ENCODE measurements at places on chromosomes 7 and 10.
A peak's percentile ranks its signal among the peaks of the same experiment; 100 is the strongest.

DNA sequence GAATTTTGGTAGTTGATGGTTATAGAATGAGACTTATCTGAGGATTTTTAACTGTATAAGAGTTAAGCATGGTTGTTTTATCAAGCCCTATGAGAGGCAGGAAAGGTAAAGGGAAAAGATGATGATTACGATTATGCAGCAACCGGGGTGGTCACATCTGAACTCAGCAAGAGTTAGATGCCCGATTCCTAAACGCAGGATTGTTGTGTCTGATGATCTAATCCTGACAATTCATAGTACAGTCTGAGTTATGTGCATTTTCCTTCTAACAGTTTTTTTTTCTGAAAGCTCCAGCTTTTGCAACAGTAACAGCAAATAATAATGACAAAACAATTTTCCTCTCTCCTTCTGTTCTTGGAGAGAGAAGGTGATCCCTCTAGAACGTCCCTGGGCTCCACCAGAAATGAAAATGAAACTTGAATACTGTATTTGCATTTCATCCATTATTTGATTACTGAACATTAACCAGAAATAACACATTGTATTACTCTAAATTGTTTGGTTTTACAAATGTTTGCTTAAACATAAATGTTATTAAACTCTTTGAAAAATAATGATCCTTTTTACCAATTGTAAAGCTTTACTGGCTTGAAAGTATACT, 176.5 kb upstream of the CCDC6 start:
- DNase-seq = no peak

- no peak for DNase-seq
Observed at GRCh38 chr10:24821986-24822385, 98.3 kb upstream of the ARHGAP21 start.

- no peak for DNase-seq
Observed at GRCh38 chr10:113666682-113667252, 2.9 kb upstream of the NRAP start.

GRCh38 chr7:131234719-131235488, 92.8 kb upstream of the MKLN1 start:
- no peak for DNase-seq

GRCh38 chr10:36765782-36766414, 359.5 kb upstream of the ANKRD30A start:
- DNase-seq = no peak

- DNase-seq = no peak
Observed at GRCh38 chr7:31883761-31884164, 186.4 kb downstream of the PDE1C start.

DNA sequence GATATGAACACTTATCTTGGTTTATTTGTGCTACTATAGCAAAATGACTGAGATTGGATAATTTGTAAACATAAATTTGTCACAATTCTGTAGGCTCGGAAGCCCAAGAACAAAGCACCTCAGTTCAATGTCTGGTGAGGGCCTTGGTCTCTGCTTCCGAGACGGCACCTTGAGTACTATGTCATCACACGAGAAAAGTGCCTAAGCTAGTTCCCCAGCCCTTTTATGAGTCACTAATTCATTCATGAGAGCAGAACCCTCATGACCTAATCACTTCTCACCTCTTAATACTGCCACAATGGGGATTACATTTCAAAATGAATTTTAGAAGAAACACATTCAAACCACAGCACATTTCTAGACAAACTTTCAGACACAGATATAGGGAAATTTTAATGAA, 52.0 kb upstream of the PRSS1 start:
- DNase-seq = no peak

DNA sequence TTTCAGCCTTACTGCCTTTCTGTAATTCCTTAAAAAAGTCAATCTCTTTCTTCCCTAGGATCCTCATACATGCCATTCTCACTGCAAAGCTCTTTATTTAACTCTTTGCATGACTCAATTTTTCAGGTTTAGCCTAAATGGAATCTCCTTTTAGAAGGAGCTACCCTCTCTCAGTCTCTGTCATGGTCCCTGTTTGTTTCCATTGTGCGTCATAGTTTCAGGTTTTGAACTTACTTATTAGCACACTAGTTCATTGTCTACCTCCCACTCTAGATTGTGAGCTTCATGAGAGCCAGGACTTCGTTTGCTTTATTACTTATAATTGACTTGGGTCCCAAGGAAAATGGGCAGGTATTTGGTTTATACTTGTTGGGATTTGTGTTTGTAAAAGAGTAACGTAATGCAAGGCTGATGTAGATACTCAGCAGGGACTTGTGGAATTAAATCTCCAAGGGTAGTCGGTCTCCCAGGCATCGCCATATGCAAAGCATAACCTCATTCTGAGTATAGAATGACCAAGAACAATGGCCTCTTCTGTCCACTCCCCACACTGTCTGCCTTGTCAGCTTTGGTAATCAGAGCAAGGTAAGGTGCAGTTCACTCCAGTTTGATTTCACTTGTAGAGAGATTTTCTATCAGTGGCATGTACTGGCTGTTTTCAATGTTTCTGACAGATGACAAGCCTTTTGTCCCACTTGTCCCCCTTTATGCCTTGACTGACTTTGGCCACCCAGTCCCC, 252.0 kb downstream of the SORCS3 start:
- DNase-seq = no peak

DNA sequence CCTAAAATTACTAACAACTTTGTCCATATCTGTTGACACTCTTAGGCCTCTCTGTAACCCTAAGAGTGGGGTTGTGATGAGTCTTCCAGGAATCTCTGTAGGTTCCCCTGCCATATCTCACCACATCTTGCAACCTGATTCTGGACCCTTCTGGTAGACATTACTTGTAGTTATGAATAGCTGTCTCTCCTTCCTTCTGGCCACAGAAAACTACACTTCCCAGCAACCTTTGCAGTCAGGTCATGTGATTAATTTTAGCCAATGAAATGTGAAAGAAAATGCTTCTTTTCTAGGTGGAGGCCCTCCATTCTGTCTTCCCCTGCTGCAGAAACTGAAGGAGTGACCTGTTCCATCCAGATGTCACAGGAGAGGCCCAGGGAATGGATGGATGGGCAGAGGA, 147.6 kb upstream of the AOAH start:
- no peak for DNase-seq

- no peak for DNase-seq
Observed at GRCh38 chr10:34906067-34906965, 91.2 kb upstream of the PARD3 start.

- DNase-seq = peak; percentile 86
Observed at GRCh38 chr7:77830649-77831355, 32.2 kb downstream of the PHTF2 start.

DNA sequence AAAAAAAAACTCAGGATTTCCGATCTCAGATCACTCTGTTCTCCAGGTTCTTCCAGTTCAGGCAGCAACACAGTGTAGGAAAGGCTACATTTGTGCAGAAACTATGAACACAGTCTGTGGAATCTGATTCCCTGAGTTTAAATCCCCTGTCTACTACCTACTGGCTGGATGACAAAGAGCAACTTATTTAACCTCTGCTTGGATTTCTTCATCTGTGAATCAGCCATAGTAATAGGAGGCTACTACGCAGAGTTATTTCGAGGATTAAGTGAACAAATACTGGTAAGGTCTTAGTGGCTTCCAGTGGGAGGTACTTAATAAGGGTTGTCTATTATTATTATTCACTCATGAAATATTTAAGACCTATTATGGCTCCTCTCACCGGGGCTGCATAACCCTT, 44.3 kb upstream of the PDCD4 start:
- DNase-seq = no peak

- DNase-seq = no peak
Observed at GRCh38 chr10:108663587-108663986, 1259.7 kb downstream of the XPNPEP1 start.

GRCh38 chr7:42068554-42069280, 168.3 kb downstream of the GLI3 start:
- DNase-seq = no peak

DNA sequence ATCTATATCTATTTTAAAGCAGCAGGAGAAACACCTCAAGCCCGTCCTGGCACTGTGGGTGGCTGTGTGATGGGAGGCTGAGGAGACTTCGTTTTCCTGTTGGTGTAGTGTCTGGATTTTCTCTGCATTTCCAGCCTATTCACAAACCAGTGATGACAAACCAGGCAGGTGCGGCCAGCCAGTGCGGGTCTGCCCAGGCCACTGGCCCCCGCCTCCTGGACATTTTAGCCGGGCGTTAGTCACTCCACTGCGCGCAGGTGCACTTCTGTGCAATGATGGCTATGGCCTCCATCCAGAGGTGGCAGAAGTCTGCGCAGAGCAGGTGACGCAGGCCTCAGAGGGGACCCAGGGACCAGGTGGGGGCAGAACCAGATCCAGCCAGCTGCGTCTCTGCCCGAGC, 64.9 kb upstream of the PITRM1 start:
- peak; percentile 68 for DNase-seq

DNA sequence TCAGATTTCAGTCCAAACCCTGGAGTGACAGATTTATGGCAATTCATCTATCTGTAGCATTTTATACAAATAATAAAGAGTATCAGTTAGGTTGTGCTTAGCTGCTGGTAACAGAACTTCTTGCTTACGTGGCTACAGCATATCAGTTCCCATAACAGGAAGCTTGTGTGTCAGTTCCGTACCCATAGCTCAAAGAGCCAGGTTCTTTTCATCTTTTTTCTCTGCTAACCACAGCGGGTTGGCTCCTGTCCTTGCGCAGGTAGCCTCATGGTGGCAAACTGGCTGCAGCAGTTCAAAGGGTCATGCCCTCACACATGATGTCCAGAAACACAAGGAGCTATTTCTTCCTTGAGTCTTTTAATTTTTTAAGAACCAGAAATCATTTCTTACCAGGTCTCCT, 1041.8 kb downstream of the GATA3 start:
- DNase-seq = no peak

- DNase-seq = no peak
Observed at GRCh38 chr10:84310470-84310869, 17.9 kb upstream of the CCSER2 start.

DNA sequence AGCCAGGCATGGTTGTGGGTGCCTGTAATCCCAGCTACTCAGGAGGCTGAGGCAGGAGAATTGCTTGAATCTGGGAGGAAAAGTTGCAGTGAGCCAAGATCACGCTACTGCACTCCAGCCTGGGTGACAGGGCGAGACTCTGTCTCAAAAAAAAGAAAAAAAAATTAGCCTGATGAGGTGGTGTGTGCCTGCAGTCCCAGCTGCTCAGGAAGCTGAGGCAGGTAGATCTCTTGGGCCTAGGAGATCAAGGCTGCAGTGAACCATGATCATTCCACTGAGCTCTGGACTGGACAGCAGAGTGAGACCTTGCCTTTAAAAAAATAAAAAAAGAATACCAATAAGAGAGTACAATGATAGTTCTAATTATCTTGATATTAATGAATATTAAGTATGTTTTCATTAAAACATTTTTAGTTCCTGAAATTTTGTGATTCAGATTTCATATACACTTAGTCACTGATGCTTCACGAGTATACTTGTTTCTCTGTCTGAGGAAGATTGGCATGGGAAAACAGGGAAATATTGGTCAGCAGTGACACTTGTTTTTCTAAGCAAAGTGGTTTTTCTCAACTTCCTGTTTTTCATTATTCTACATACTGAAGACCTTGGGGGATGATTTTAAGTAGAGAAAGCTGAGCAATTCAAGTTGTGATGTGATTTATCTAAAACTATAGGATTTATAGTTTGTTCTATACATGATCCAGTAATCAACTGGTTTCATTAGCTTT, 76.8 kb downstream of the ADK start:
- DNase-seq = no peak

GRCh38 chr10:27440478-27440877, 63.6 kb upstream of the RAB18 start:
- DNase-seq = no peak

DNA sequence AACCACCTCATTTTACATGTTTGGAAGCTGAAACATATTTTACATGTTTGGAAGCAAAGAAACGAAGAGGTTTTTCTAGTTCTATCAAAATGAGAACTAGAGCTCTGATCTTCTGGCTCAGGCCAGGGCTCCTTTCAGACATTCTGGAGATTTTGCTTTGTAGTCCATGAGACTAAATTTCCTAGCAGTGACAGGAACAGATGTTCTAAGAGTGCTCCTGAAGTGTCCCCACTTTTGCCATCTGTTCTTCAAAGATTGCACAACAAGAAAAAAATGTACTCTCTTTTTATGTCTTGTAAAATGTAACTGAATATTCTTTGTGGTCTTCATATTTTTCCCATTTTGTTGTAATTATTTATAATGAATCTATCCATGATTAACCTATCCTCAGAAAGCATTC, 196.4 kb upstream of the PCLO start:
- no peak for DNase-seq

- DNase-seq = no peak
Observed at GRCh38 chr10:90939116-90939515, 18.2 kb upstream of the ANKRD1 start.

GRCh38 chr10:16852624-16853023, 35.4 kb upstream of the RSU1 start:
- no peak for DNase-seq

GRCh38 chr7:36964297-36964696, 240.0 kb upstream of the AOAH start:
- DNase-seq = no peak

GRCh38 chr7:105806592-105807447, 69.6 kb downstream of the ATXN7L1 start:
- no peak for DNase-seq

- DNase-seq = no peak
Observed at GRCh38 chr7:90869335-90869734, 273.2 kb downstream of the CDK14 start.

- no peak for DNase-seq
Observed at GRCh38 chr10:119302172-119302571, 94.8 kb downstream of the GRK5 start.

DNA sequence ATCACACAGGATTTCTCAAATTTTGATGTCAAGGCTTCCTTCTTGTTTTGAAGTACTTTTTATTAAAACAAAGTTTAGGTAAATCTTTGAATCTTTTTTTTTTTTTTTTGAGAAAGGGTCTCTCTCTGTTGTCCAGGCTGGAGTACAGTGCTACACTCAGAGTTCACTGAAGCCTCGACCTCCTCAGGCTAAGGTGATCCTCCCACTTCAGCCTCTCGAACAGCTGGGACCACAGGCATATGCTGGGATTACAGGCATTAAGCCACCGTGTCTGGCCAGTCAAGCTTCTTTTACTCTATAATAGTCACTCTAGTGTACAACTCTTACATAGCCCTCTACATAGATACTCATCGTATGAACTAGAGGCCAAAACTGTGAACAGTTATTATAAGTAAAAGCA, 3.4 kb downstream of the RUFY2 start:
- DNase-seq = no peak

- no peak for DNase-seq
Observed at GRCh38 chr10:75425291-75426079, 5.9 kb upstream of the LRMDA start.

DNA sequence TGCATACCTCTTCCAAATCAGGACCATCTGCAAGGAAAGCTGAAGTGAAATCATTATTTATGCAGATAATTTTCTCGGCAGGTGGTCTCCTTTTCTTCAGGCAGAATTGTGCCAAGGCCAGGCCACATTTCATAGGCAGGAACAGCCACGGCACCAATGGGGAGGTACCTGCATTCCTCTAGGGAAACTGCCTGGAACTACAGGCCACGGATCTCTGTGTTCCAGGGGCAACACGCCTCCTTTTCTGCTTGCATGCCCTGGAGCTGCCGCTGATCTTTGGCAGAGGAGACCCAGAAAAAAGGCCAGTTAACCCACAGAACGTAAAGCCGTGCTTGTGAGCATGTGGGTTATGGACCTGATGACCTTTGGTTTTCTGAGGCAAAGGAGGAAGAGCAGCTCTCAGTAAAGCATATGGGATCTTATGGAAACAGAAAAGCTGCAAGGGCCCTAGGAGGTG, 111.2 kb upstream of the KIAA1217 start:
- no peak for DNase-seq

GRCh38 chr7:17422966-17423365, 124.5 kb downstream of the AHR start:
- DNase-seq = no peak
